ENCODE measurements at places on chromosomes 11 and 22.

GRCh38 chr11:122100756-122101080 is 15.3 kb downstream of the BLID start:
- no peak for DNase-seq

DNA sequence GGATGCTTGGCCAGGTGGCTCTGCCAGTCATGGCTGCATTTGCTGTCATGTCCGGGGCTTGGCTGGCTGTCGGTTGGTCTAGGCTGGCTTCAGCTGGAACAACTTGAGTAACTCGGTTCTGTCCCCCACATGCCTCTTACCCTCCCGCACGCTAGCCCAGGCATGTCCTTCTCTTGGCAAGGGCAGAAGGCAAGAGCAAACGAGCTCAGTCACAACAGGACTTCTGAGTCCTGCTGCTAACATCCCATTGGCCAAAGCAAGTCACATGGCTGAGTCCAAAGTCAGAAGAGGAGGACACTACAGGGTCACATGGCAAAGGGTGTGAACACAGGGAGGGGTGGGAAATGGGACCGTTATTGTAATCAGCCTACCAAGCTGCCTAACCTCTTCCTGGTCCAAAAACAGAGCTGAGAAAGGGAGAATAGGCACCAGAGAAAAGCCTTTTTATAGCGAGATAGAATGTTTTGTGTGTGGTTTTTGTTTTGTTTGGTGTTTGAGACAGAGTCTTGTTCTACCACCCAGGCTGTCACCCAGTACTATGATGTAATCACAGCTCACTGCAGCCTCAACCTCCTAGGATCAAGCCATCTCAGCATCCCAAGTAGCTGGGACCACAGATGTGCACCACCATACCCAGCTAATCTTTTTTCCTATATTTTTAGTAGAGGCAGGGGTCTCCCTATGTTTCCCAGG is 81.9 kb downstream of the MN1 start:
- no peak for DNase-seq

DNA sequence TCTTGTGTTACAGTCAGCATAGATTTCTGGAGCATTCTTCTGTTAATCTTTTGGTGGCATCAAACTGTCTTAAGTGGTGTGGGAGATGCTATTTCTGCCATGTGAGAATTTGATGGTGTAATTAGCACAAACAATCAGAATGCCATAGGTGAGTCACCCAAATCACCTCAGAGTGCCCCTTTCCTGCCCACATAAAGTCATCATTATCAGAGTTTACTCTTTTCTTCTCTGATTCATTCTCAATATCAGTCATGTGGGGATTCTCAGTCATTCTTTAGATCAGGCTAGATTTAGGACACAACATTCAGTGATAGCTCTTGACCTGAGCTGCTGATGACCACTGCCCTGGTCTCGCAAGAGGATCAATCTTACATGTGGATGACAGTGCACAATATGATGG is 23.7 kb upstream of the MS4A6A start:
- no peak for DNase-seq

DNA sequence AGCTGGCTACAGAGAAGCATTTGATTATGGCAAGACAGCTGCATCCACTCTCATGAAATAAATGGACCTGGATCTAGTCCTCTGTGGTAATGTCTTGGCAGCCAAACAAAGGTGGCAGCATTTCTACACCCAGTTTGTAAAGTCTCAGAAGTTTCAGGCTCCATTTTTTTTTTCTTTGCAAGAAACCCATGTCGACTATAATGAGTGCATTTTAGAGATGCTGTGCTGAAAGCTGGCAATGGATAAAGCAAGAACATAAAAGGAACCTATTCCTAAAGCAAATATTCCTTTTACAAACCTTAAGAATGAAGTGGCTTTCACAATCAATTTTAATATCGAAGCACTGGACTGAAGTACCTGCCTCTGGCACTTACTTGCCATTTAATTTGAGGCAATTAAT is 33.5 kb downstream of the THAP12 start:
- DNase-seq: no peak

DNA sequence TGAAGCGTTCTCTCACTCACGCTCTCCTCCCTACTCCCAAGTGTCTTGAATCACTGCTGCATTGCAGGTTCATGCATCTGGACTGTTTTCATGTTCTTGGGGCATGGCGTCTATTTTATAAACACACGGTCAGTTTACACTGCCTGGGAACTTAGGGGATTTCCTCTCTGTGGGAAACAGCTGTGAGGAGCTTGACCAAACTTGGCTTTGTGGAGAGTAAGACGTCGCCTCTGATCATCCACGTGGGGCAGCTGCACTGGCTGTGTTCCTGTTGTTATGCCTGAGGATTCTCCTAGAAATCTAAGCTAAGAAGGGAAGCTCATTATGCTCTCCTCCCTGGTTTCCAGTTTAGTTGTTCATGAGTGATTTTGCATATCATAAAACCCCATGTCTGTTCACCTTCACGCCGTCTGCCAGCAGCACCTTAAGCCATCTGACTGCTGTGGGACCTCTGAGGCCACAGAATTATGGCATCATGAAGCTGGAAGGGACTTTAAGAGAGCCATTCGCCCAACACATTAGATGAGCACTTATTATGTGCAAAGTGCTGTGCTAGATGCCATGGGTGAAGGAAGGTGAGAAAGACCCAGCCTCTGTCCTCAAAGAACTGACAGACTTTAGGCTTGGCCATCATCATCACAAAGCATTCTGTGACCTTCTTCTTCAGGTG is 38.8 kb upstream of the POU2AF1 start:
- DNase-seq: peak; percentile 22

- DNase-seq: no peak
Observed at GRCh38 chr11:66008468-66009101, 3.2 kb upstream of the CST6 start.

DNA sequence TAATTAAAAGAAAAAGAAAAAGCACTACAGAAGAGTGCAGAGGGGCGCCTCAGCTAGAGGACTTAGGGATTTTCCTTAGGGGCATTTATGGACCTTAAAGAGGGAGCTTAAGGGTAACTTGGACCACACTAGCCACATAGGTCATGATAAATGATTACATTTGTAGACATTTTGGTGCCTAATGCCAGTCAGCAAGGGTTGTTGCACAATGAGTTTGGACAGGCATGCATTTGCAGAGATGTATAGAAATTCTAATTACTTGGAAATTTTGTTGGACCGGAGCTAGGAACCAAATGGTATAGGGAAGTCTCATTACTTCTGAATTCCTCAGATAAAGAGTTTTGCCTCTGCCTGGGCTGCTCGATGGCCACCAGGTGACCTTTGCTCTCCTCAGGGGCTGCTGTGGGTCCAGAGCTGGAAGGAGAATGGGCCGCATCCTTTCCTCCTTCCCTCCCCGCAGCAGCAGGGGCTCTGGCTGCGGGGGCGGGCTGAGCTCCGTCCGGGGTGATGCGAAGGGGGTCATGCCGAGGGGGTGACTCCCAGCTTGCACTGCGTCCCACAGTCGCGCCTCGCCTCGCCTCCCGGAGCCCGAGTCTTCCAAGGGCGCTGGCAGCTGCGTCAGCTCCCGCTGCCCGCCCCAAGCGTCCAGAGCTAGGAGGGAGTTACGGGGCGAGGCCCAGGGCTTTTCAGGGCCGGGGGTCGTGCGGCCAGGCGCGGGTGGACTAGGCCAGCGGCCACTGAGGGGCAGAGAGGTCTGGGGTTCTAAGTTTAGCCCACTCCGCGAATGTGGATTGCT is 20.3 kb upstream of the MALAT1 start:
- DNase-seq: no peak

- no peak for DNase-seq
Observed at GRCh38 chr11:74678041-74678440, 53.2 kb downstream of the CHRDL2 start.

DNA sequence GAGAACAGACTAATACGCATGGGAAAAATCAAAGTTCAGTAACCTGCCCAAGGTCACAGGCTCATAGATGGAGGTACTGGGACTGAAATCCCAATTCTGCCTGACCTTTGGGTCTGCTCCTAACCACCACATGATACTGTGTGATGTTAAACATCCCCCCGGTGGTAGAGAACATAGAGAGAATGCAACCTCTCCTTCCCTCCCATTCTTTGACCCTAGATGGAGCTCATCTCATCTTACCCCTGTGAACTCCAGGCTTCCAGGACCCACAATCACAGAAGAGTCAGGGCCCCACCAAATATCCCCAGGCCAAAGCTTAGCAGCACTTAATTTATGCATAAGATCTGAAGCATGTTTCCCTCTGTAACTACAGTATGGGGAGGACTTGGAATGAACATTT is 198.5 kb downstream of the MYO18B start:
- DNase-seq: no peak

DNA sequence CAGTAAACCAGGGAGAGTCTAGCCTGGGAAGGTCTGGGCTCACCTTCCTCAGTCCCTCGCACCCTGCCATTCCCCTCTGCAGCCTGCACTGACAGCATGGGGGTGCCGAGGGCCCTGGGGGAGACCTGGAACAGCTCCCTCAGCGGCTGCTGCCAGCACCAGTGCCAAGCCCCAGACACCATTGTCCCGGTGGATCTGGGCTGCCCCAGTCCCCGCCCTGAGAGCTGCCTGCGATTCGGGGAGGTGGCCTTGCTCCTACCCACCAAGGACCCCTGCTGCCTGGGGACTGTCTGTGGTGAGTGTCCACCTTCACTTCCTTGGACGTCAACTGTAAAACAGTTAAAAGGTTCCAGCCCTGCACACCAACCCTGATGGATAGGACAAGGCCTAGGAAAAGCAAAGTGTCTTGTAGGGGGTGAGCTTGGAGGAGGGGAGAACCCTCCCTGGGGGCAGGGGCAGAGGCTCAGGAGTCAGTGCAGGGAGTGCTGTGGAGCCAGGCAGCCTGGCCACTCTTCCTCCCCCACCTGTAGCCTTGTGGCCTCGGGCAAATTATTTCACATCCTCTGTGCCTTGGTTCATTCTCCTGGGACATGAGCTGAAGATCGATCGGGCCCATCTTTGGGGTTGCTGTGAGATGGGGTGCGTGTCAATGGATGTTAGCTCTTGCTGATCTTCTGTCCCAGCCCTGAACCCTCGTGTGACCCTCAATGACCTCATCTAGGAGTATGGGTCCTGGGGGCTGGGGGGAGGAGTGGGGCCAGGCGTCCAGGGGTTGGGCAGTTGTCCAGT is 85.2 kb upstream of the MYOD1 start:
- no peak for DNase-seq

- DNase-seq: no peak
Observed at GRCh38 chr11:85076535-85077330, 550.4 kb downstream of the DLG2 start.

DNA sequence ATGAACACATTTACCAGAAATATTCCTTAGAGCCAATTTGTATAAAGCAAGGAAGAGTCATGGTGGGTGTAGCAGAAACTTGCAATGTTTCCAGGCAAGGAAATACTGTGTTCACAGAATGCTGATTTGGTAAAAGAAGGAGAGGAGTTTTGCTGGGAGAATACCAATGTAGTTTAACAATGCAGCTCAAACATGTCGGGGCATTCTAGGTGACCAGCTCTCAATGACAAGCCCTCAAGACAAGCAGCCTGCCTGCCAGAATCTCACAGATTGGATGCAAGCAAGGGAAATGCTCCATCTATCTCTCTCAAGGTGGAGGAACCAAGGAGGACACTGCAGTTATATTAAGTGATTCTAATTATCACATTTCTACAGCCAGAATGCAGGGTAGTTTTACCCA is 190.4 kb downstream of the MAML2 start:
- DNase-seq: no peak

DNA sequence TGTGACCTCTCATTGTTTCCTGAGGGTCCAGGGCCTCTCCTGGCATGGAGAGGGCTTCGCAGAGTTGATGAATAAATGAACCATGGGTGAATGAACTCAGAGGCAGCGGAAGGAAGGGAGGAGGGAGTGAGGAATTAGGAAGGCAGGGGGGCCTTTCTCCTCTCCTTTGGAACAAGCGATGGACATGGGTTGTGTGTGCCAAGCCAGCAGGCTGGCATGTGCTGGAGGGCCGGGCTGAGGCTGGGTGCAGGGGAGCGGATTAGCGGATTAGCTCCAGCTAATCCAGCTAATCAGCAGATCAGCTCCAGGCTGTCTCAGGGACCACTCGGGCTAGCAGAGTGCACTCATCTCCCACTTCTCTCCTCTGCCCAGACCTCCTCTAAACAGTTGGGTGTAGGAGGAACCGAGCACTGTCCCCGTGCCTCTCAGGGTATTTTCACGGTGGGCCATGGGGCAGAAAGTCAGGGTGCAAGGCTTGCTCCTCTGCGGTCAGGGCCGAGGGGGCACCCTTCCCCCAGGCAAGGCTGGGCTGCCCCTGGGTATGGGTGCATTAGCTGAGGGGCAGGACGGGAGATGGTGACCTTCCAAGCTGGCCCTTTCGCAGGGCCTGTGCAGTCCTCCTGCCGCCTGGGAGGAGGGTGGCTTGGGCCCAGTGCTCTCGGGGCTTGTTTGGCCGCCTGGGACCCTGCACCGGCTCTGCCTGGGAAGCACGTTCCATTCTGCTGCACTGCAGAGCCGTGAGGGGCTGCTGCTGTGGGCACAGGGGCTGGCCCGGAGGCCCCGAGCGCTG is 120.3 kb upstream of the B3GAT1 start:
- DNase-seq: no peak

GRCh38 chr22:35621451-35621850 is 4.3 kb upstream of the MB start:
- DNase-seq: no peak

DNA sequence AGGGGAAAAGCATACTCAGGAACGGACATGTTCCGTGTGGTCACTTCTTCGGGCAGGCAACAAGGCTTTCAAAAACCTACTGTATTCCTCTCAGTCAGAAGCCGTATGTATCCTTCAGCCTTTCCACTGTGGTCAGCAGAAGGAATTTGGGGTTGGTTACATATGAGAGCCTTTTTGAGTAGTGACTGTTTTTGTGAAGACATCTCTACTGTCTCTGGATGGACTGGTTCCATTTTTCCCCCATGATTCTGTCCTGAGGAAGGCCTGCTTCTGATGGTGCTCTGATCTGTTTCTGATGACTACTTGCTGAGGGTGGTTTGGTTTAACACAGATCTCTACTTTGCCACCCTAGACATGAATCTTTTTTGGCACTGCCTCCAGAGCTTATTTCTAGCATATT is 63.7 kb upstream of the HORMAD2 start:
- no peak for DNase-seq

DNA sequence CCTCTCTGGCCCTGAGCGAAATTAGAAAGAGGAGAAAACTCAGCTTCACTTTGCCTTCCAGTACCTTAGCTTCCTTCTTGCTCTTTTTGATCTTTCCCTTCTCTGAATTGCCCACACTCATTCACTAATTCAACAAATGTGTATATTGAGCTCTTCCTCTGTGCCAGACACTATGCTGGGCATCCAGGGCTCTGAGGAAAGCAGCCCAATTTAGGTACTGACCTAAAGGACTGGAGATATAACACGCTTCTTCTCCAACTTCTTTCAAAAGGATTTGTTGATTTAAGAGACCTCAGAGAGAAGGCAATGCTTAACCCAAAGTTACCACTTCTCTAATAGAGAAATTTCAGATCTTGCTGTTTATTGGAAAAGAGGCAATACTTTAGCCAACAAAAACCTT is 103.6 kb downstream of the TMPRSS5 start:
- DNase-seq: no peak

DNA sequence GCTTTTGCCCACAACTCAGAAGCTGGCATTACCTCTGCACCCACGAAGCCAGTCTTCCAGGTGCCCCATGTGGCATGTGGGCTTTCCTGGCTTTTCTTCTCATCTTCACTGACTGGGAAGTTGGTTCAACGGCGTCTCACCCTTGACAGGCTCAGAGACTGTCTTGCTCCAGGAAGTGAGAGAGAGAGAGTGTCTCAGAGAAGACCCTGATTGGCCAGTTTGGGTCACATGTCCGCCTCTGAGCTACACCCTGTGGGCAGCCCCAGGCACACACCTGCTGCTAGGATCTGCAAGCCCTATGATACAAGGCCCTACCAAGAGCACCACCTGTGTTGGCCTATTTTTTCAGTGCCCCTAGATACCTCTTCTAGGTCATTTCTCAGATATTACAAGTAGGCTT is 39.0 kb downstream of the RTL6 start:
- no peak for DNase-seq

GRCh38 chr22:25395468-25395867 is 169.0 kb upstream of the GRK3 start:
- DNase-seq: no peak

Data from T1000 (cell line).